NCI-H345 (cell line): ENCODE measurements at places on chromosomes 12 and 14.
A peak's percentile ranks its signal among the peaks of the same experiment; 100 is the strongest.

DNA sequence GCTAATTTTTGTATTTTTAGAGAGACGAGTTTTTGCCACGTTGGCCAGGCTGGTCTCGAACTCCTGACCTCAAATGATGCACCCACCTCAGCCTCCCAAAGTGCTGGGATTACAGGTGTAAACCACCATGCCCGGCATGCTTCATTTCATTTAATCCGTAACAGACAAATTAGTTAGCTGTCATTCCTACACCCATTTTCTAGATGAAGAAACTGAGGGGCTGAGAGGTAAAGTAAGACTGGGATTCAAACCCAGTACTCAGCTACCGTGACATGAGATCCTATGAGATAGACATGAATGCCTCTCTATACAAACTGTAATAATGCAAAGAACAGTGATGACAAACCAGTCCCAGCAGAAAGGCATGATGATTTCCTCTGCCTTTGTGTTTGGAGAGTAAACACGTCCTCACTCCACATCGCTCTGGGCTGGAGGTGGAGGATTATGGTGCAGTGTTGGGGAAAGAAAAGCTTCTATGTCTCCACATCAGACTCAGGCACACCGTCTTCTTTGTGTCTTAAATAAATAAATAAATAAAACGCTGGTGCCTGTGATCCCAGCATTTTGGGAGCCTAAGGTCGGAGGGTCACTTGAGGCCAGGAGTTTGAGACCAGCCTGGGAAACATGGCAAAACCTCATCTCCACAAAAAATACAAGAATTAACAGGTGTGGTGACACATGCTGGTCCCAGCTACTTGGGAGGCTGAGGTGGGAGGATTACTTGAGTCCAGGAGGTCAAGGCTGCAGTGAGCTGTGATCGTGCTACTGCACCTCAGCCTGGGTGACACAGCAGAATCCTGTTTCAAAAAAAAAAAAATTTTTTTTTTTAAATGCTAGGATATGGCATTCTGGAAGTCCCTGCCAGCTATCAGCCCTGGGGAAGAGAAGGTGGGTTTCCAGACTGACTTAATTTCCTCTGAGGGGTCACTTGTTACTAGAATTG, 10.5 kb downstream of the VSX2 start:
- DNase-seq: peak; percentile 24

DNA sequence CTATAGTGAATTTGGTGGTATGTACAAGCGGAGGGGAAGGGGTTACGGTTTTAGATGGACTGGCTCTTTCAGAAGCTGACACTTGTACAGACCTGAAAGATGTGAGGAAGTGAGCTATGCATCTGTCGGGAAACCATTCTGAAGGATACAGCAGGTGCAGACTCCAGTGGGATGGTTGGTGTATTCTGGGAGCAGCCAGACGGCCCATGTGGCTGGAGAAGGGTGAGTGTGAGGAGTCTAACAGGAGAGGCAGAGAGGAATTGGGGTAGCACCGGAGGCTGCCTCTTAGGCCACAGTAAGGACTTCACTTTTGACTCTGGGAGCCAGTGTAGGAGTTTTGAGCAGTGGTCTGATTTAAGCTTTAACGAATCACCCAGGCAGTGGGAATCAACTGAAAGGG, 90.7 kb downstream of the APAF1 start:
- DNase-seq: no peak

DNA sequence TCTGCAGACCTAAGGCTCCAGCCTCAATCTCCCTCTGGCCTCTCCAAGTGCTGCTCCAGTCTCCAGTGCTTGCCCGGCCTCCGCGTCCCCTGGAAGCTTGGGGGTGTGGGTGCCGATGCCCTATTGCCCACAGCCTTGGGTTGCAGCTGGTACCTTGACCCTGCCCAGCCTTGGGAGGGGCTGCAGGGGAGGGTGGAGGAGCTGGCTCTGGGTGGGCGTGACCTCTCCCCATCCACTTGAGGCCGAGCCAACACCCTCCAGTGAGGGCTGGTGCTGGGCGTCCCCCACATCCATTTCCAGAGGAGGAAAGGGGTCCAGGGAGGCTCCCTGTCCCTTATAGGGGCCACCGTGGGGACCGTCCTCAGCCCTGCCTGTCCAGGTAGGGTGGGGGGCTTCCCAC, 24.1 kb downstream of the KIF26A start:
- no peak for DNase-seq

GRCh38 chr12:26831951-26832821, 808 bp downstream of the ITPR2 start:
- DNase-seq: peak; percentile 37

DNA sequence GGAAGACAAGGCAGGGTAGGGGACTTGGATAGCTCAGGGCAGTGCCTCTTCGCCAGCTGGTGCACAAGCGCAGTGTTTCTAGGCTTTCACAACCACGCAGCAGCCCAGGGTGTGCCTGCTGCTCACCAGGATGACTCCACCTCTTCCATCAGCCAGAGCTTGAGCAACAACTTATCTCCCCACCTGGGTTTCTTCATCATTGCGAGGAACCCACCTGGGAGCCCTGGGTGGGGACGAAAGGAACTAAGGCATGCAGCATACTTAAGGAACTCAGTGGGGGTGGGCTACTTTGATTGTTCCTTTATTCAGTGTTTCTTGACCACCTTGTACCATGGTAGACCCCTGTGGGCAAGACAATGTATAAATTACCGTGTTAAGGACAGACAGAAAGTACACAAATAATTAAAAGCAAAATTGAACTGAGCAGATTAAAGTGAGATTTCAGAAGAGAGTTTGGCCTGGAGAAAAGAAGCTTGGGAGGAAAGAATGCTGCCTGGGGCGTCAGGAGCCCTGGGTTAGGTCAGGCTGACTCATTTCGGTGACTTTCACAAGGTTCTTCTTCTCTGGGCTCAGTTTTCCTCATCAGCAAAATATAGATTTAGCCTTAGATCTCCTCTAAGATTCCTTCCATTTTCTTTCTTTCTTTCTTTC, 22.9 kb downstream of the KRT18 start:
- DNase-seq: no peak

DNA sequence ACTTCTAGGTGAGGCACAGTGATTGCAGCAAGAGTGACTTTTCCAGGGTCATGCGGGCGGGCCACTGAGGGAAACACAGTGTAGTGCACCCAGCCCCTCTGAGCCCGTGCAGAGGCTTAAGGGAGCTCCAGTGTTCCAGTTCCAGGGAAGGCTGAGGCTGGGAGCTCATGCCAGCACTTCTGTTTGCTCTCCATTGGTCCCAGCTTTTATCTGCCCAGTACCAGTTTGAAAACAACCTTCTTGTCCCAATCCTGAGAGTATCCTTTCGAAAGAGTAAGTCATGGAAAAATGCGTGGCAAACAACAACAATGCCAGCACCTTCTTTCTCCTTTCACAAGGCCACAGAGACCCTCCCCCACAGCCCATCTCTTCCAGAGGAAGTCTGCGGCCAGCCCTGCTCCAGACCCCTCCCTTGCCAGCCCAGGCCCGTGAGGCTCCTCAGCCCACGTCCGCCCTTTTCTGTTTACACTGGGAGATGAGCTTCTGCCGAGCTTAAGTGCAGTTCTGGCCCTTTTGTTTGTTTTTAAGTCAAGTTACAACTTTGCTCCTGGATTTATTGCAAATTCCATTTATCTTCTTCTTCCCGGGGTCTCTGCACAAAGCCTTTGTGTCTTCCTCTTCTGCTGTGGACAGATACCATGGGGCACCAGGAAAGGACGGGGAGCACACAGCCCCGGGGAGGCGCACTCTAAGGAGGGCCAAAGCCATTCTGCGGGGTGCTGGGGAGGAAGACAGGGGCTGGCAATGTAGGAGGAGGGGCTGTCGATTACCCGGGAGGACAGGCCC, 185.6 kb downstream of the ZFP36L1 start:
- no peak for DNase-seq

GRCh38 chr14:54627540-54628363, 60.8 kb downstream of the SAMD4A start:
- no peak for DNase-seq

DNA sequence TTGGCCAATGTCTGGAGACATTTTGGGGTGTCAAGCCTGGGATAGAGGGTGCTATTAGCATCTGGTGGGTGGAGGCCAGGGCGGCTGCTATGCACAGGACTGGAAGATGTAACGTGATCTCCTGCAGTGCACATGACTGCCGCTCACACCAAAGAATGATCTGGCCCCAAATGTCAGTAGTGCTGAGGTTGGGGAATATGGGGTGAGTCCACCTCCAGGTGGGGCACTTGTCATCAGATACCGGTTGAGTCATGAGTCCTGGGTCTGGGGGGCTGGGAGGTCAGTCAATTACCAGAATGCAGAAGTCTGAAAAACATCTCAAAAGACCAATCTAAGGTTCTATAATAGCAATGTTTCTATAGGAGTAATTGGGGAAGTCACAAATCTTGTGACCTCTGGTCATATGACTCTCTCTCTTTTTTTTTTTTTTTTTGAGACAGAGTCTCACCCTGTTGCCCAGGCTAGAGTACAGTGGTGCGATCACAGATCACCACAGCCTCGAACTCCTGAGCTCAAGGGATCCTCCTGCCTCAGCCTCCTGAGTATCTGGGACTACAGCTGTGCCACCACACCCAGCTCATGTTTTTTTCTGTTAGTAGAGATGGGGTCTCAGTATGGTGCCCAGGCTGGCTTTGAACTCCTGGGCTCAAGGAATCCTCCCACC, 6.0 kb upstream of the SDSL start:
- no peak for DNase-seq

DNA sequence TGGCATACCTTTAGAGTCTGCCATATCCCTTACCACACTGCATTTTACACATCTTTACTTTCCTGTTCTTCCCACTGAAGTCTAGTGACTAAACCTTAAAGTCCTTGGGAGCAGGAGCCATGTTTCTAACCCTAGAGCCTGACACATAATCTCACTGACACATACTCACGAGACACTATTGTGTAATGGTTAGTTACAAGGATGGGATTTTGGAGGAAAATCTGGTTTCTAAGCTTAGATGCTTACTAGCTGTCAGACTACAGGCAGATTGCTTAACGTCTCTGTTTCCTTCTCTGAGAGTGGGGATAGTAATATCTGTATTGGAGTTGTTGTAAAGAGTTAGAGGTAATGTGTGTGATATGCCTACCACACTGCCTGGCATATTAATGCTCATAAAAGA, 6.2 kb upstream of the DYRK4 start:
- no peak for DNase-seq

GRCh38 chr12:12922978-12923377, 29.0 kb downstream of the GPRC5D start:
- no peak for DNase-seq

DNA sequence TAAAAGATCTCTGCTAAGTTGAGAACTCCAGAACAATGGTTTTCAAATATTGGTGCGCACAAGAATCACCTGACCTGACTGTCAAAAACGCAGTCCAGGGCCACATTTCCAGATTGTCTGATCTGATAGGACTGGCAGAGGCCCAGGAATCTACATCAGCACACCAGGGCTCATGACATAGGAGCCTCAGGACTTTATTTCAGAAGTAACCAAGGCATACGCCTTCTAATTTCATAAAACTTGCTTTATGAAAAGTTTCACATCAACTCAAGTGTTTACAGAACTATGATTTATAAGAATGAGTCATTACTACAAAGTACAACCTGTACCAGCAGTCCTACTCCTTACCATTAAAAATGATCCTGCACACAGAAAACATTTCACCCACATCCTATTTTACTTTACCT, 47.7 kb upstream of the PTPRO start:
- no peak for DNase-seq

DNA sequence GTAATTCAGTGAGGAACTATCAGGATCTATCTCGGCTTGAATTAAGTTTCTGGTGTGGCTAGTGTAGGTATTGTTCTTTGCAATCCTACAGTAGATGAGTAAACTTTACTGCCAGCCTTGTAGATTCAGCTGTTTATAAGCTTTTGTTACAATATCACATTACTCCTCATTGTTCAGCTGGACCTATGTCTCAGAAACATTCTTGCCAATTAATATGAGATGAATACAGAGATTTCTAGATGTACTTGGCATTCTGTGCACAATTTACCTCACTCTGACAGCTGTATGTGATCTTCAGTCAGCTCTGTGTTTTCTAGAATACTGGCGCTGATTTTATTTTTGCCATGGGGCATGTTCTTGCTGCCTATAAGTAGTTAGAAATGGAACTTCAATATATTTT, 55.7 kb downstream of the METTL25 start:
- no peak for DNase-seq

DNA sequence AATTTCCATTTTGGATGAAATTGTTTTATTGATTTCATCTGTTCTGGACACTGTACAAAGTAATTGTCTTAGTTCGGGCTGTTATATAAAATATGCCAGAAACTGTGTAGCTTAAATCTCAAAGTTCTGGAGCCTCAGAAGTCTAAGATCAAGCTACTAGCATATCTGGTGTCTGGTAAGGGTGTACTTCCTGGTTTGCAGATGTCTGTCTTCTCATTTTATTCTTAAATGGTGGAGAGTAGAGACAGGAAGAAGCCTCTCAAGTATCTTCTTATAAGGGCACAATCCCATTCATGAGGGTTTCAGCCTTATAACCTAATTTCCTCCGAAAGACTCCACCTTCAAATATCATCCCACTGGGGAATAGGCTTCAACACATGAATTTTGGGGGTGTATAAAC, 51.3 kb downstream of the MON2 start:
- DNase-seq: no peak

- DNase-seq: no peak
These were observed 45.0 kb downstream of the TRAFD1 start for GRCh38 chr12:112170376-112170775.

DNA sequence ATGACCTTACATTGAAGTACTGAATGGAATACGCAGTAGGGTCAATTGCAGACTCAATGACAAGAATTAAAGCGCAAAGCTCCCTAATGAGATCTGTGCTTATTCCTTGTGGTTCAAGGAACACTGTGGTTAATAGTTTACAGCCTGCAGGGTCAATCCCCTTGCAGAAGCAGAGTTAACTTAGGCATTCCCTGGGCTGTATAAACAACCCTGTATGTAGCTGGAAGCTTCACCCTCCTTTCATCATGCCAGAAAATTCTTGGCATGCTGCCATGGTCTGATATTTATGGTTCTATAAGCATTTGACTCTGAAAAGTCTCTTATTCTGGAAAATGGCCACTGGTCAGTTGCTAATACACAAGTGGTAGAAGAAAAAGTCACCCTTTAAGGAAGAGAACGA, 227.7 kb downstream of the NOVA1 start:
- DNase-seq: peak; percentile 36

DNA sequence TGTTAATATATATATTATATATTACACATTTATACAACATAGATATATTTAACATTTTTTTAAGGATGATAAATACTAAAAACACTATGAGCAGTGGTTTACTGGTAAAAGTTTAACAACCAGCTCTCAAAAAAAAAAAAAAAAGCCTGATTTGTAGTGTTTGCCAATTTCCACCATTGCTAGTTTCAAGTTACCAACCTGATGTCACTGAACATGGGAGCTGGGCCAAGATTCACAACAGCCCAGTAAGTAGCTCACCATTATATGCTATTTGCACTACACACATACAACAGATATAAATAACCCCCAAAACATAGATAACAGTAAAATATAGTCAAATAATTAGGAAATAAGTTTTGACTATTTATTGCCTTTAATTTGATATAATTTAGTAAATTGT, 28.9 kb upstream of the TMX1 start:
- peak; percentile 79 for DNase-seq
